Foreskin fibroblast (primary cell): ENCODE measurements at places on chromosomes 7 and 10.
A peak's percentile ranks its signal among the peaks of the same experiment; 100 is the strongest.

DNA sequence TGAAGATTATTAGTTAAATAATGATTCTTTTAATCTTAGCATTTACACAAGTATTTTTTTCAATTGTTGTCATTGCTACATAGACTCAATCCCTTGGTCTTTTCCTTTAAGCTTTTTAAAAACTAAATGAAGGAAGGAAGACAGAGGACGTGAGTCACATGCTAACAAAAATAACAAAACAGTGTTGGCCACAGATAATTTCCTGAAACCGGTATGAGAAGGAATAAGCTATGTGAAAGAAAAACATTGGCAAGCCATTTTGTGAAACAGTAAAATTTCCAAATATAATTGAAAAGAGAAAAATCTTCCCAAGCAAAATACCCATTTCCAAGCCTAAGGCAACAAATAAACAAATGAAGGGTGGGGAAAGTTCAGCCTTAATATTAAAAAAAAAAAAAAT is 223.0 kb downstream of the AHR start:
- DNase-seq = peak; percentile 74

- DNase-seq = no peak
Measured at GRCh38 chr7:82548141-82548688, 104.6 kb upstream of the CACNA2D1 start.

DNA sequence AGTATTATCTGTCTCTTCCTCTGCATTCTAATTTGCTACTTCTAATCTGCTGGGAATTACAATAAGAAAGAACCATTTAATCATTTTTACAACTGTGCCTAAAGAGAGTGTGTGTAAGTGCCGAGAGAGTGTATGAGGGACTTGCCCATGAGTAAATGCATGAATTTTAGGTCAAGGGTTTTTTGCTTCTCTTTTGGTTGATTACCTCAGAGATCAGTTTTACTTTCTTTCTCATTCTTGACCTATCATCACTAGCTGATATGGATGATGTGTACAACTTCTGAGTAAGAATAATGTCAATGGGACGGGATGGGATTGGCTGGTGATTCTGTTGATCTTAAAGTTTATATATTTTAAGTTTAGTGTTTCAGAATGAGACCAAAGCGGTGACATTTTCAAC is 47.8 kb downstream of the IKZF1 start:
- no peak for DNase-seq

GRCh38 chr10:25393621-25394020 is 218.8 kb downstream of the GPR158 start:
- no peak for DNase-seq

DNA sequence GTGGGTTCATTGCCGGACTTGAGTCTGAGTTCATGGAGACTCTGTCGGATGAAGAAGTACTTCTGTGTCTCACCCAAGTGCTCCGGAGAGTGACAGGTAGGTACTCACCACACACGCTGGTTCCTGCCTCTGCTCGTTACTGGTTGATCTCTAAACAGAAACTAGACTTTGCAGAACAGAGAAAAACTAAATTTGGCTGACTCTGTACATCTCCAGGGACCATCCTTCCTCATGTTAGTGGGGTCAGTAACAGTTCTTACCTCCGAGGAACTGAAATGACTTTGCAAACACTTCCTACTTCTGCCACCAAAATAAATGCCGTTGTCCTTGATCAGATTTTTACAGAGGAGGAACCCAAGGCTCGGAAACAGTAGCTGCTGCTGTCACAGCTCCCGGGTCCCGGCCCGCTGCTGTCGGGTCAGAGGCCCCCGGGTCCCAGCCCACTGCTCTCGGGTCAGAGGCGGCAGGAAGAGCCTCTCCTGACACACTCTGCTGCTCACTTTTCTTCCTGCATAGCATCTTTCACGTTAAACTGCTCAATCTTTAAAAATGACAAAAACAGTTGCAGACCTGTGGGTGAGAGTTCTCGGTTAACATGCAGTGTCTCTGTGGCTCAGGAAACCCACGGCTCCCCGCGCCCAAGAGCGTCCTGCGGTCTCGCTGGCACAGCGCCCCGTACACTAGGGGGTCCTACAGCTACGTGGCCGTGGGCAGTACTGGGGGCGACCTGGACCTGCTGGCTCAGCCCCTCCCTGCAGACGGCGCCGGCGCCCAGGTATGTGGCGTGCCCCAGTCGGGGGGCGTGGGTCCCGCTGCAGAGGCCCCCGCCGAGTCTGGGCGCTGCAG is 4.8 kb upstream of the MTG1 start:
- DNase-seq = no peak

GRCh38 chr7:5599543-5600200 is 176.0 kb upstream of the TNRC18 start:
- no peak for DNase-seq

- DNase-seq = no peak
Measured at GRCh38 chr7:83852136-83852535, 203.2 kb upstream of the SEMA3E start.

DNA sequence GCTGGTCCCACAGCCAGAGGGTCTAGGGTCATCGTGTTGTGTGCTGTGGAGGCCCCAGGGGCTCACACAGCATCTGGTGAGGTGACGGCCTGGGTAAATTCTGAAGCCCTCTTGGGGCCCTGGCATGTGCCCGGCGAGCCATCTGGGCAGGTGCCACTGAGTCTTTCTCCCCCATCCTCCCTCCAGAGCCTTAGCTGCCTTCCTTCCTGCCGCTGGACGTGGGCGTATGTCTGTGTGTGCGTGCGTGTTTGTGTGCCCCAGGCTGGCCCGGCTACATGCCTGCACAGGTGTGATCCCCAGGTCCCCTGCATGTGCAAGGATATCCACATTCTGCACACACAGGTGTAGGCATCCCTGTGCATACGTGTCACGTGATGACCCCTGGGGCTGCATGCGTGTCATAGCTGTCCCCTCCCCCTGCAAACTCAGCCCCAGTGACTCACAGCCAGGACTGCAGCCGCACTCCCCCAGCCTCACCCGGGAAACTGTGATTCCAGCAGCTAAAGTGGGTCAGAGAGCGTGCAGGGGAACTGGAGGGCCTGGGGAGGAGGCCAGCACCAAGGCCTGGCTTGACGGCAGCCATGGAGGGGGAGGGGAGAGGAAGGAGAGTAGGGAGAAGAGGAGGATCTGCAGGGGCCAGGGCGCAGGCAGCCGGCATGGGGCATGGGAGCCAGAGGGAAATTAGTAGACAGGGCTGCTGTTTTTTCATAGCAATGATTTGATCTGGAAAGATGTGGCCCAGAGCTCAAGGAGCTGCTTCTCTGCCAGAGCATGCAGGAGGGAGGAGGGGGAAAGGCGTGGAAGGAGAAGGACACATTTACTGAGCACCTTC is 46.4 kb downstream of the ELFN1 start:
- no peak for DNase-seq

DNA sequence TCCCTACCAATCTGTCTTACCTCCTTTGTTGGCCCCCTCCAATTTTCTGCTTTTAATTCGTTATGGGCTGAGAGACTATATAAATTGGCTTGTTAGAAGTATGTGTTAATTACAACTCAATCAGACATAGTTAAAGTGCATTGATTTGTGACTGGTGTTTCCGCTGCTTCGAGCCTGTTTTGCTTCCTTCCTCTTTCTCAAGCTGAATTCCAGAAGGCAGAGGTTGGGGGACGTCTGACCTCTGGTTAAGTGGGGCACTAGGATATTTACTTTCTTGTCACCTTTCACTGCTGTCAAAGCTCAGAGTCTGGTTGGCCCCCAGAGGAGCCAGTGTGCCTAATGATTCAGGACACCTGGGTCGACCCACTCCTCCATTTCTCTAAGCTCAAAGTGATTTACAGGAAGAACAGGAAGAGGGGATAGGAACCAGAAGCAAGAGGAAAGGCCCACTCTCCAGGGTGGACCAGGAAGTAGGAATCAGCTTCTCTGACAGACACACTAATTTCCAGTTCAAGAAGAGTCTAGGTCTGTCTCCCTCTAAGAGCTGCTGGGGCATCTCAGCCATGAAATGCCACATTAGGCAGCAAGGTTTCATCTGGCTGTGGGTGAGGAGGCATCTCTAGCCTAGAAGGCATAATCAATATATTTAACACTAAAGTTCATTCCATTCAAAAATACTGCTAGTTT is 397.2 kb upstream of the NPVF start:
- DNase-seq = no peak

- DNase-seq = no peak
Measured at GRCh38 chr10:100554902-100555301, 19.2 kb downstream of the HIF1AN start.

- no peak for DNase-seq
Measured at GRCh38 chr10:52297747-52298146, 16.3 kb upstream of the DKK1 start.

DNA sequence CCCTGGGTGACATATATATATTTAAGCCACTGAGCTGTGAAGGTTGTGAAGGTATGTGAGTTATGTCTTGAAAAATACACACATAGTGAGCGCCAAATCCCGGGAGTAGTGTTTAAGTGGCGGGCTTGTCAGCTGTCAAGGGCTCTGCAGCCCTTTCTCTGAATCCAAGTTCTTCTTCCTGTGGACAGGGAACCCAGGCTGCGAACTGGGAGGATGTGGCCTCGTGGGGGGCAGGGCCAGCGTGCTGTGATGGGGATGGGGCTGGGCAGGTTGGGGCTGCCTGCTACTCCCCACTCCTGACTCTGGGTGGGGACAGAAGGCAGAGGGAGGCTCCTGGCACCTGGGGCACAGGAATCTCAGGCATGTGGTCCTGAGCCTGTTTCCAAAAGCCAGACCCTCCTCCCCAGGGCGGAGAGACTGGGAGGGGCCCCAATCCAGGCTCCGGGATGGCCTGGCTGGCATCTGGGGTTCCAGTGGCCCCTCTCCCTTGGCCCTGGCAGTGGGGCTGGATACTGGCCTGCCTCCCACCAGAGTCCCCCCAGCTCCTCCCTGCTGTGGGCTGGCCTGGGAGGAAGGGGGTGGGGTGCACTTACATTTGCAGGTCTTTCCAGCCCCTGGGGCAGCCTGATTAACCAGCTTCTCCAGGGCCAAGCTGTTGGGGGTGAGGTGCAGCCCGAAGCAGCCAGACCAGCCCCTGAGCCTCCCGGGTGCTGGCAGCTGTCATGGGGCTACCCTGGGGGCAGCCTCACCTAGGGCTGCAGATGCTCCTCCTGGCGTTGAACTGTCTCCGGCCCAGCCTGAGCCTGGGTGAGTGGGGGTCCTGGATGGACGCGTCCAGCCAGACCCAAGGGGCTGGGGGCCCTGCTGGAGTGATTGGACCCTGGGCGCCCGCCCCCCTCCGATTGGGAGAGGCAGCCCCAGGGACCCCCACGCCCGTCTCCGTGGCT is at the start of gene UPK3B:
Gene UPK3B (plus strand): TSS at position 622 of the 947 bp plus-strand sequence. CDS start 101 bp downstream, at position 723.
- no peak for DNase-seq

- DNase-seq = peak; percentile 53
Measured at GRCh38 chr10:91247360-91248111, 27.1 kb downstream of the PCGF5 start.

GRCh38 chr10:44962870-44963738 is 3.5 kb downstream of the RASSF4 start:
- no peak for DNase-seq

DNA sequence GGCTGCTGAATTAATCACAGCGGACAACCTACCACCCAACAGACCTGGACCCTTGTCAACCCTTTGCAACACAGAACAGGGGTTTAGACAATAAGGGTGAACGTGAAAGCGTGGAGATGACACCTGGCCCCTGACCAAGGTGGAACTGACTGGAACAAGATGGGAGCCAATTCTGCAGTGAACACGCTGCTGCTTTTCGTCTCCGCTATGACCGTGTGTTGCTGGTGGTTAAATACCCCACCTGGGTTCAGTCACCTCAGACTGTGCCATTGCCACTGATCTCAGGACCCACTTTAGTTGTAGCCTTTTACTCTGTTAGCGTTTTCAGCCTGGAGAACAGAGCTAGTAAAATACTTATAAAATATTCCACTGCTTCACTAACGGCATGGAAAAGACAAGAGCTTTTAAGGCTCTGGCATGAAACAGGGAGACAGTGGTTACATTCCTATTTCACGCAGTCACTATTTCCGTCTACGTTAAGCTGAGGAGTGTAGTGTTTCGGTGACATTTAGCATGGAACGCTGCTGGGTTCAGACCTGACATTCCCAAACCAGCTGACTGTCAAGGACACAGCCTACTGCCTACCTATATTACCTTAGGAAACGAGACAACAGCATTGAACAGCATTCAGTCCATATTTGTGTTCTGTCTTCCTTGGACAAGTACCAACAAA is 119.5 kb upstream of the PRSS1 start:
- DNase-seq = peak; percentile 48

- DNase-seq = no peak
Measured at GRCh38 chr7:104386943-104387342, 58.5 kb downstream of the LHFPL3 start.

DNA sequence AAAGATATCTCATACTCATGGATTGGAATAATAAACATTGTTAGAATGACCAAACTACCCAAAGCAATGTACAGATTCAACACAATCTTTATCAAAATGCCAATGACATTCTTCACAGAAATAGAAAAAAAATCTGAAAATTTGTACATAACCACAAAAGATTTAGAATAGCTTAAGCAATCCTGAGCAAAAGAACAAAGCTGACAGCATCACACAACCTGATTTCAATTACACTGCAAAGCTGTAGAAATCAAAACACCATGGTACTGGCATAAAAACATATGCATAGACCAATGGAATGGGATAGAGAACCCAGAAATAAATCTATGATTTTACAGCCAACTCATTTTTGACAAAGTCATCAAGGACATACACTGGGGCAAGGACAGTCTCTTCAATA is 130.0 kb upstream of the TMEM72 start:
- no peak for DNase-seq

- DNase-seq = peak; percentile 61
Measured at GRCh38 chr7:21923658-21924057, 22.0 kb downstream of the CDCA7L start.

DNA sequence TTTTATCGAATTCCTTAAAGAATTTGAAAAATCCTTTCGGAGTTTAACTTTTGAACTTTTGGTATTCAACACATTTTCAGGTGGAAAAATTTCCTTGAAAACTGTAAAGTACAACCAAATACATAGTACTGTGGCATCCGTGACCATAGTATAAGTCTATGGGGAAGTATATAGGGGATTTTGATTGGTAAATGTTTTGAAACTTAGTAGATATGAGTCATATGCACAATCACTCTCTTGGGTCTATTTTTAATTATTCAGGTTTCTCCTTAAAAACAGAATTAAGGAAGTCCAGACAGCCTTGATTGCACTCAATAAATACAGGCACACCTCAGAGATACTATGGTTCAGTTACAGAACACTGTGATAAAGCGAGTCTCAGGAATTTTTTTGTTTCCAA is 64.2 kb downstream of the AVL9 start:
- DNase-seq = no peak

DNA sequence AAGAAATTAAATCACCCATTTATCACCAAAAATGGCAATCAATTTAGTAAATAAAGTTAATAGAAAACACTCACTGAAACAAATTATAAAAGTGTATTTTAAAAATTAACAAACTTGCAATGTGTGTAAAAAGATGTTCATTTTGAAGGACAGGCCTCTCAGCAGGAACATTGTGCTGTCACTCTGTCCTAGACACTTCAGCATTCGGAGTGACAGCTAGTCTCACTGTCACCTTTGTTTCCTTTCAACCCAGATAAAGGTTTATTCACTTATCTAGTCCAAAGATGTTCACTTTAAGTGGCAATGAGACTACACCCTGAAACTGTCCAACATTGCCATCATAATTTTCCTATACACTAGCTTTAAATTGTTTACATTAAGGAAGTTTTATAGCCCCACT is 91.9 kb upstream of the PLXDC2 start:
- no peak for DNase-seq

GRCh38 chr10:67438605-67439304 is 257.2 kb downstream of the CTNNA3 start:
- DNase-seq = no peak

GRCh38 chr10:71372882-71373495 is 23.7 kb upstream of the CDH23 start:
- no peak for DNase-seq

GRCh38 chr10:79405221-79405994 is 40.0 kb downstream of the ZCCHC24 start:
- DNase-seq = no peak
